ENCODE measurements at places on chromosomes 3 and 15. TPM values are rescaled to one million over a fixed set of nuclear protein-coding genes. Genes with fewer than 3 reads are reported as not detected.

- DNase-seq = peak; percentile 63
Observed at GRCh38 chr15:78810362-78811123, 721 bp downstream of the ADAMTS7 start.

GRCh38 chr15:25894371-25894902 is 31.3 kb upstream of the ATP10A start:
- DNase-seq = no peak

DNA sequence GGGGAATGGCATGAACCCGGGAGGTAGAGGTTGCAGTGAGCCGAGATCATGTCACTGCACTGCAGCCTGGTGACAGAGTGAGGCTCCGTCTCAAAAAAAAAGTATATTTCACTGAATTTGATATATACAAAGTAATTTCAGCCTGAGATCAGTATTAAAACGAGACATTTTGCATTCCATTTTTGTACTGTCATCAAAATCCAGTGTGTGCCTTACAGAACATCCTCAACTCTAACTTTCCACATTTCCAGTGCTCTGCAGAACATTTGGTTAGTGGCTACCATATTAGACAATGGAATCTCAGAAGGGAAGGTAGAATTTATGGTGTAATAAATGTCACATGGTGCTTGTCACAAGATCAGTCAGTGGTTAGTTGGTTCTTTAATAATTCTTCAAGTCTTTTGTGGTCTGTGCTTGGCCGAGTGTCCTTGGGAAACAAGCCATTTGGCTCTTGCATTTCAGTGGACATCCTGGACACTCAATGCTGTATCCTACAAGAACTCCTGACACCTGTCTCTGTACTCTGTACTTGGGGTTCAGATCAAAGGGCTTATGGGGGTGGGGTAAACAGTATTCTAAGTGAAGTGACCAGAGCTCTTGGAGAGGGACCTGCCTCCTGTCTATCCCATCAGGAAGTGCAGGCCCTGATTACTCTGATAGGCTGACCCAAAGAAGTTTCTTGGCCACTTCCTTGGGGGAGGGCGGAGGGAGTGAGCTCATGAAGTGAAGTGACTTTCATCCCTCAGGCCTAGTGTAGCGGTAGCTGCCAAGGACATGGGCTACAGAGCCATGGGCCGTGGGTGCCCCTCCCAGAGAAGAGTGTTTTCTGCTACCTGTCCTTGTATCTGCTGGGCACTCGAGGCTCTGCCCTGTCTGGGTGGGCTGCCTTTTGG is 3.7 kb downstream of the ACVR2B start:
- DNase-seq = peak; percentile 33

DNA sequence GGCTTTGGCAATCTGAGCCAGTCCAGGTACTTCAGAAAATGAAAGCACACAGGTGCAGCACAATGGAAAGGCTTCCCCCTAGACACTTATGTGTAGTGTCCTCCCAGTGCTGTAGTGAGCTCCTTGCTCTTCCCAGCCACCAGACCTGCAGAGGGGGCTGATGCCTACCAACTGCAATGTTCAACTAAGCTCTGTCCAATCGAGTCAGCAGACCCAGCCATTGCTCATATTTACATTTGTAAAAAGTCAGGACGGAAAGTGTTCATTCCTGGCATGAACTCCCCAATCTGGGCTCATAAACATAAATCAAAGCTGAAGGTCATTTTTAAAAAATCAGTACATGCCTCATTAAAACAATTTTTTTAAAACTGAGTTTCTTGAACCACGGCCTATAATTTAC is 73.0 kb downstream of the FOXP1 start:
- DNase-seq = no peak

DNA sequence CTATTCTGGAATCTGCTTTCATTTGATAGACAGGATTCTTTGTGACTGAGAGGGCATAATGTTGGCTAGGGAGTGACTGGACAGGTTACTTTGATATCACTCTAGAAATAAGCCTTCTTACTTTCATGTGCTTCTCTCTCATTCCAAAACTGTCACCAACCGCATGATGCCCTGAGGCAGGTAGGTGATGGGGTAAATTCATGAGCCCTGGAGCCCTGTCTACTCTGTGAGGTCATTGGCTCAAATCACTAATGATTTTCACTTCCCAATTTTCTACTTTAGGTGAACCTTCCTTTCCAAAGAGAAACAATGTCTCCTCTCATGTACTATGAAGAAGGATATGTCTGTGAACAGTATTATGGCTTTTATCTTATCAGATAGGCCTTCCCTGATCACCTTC is 596.7 kb downstream of the TUSC7 start:
- no peak for DNase-seq

DNA sequence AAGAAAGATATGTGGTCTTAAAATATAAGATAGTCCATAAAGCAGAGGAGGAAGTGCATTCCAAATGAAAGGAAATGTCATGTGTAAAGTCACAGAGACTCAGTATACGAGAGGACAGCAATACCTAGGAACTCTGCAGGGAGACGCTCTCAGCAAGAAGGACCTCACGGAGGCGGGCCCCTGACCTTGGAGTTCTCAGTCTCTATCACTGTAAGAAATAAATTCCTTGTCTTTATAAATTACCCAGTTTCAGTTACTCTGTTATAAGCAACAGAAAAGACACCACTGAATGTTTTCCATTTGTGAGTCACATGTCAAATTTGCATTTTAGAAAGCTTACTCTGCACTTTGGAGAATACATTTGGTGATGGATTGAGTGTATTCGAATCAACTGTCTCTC is 140.6 kb downstream of the GBE1 start:
- peak; percentile 29 for DNase-seq

DNA sequence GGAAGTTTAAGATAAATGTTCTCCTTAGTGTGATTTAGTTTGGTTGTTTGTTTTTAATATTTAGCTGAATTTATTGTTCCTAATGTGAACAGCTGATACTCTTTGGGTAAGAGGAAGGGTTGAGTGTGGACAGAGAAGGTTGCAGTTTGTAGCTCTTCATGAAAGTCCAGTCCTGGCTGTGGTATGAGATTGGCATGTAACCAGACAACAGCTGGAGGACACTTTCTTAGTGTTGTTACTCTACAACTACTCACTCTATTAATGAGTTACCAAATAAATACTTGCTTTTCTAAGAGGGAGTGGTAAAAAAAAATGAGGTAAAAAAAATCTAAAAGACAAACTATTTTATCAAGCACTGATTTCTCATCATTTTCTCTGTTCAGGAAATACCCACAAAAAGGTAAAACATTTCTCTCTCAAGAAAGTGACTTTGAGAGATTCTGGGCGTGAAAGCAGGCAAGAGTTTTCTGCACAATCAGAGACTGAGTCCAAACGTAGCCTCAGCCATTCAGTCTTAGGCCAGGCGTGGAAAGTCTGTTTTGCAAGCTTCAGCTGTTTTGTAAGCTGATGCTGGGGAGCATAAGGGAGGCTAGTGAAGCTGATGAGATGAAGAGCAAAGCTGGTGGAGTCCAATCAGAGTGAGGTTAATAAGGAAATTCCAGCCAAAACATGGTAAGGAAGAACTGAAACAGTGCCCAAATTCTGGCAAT is 138.5 kb upstream of the ARPP21 start:
- DNase-seq = no peak

- no peak for DNase-seq
Observed at GRCh38 chr3:100988080-100988479, 5.1 kb downstream of the ABI3BP start.

GRCh38 chr3:115792206-115792955 is 169.1 kb downstream of the GAP43 start:
- DNase-seq = no peak

- no peak for DNase-seq
Observed at GRCh38 chr3:85864896-85865295, 906.1 kb downstream of the CADM2 start.

- no peak for DNase-seq
Observed at GRCh38 chr3:30512576-30512975, 93.8 kb upstream of the TGFBR2 start.

The ZNF662 gene
- 1.5 TPM for total RNA-seq

GRCh38 chr3:136142592-136142991 is 53.5 kb downstream of the MSL2 start:
- DNase-seq = peak; percentile 72

GRCh38 chr15:82832601-82833361 is 23.4 kb downstream of the WHAMM start:
- no peak for DNase-seq

DNA sequence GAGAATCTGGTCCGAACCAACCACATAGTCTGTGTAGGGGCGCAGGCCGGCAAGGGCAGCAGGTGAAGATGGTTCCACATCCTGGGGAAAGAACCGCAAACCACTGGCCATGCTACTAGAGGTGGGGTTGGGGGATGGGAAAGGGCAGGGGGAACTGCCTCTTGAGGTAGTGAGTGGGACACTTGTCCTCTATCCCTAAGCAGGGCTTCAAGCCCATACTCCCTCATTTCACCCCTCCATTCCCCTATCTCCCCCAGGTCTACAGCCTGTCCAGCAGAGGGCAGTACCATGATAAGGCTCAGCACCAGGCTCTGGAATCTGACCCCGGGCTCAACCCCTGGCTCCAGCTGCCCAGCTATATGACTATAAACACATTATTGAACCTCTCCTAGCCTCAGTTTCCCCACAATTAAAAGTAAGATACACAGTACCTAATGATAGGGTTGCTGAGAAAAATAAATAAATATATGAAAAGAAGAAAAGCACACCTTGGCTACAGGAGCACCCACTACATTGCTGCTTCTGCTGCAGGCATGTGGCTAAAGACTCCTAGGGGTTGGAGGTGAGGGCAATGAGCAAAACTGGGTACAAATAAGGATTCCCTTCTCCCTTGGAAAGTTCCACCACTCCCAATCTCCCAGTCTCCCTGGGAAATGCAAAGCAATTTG is 6.3 kb downstream of the GORASP1 start:
- peak; percentile 77 for DNase-seq

- DNase-seq = no peak
Observed at GRCh38 chr3:58325525-58325992, 7.1 kb upstream of the PXK start.

GRCh38 chr3:183807881-183808280 is 17.5 kb downstream of the MAP6D1 start:
- DNase-seq = no peak

GRCh38 chr3:14452740-14453710 is 50.6 kb downstream of the SLC6A6 start:
- DNase-seq = no peak

The TMC3 gene
- not detected for total RNA-seq

DNA sequence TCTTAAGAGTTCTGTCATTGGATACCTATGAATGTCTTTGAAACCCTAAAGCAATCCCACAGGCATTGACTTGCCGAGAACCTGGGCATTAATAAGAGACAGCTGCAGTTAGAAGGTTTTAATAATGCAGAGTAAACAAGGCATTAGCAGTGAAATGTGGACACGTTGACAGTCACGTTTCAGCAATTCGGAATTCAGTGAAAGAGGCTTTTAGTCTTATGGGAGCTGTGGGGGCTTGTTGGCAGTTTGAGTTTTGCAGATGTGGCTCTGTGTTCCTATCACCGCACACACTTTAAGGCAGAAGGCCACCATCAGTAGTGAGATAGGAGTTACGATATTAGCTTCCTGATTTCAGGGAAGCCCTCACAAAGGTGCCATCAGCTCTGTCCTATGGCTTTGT is 145.2 kb upstream of the NUDT16 start:
- DNase-seq = no peak

GRCh38 chr15:76382987-76383728 is 46.6 kb downstream of the ISL2 start:
- no peak for DNase-seq

The C3orf85 gene
- total RNA-seq = not detected

The PTH1R gene
- 1.3 TPM for total RNA-seq

DNA sequence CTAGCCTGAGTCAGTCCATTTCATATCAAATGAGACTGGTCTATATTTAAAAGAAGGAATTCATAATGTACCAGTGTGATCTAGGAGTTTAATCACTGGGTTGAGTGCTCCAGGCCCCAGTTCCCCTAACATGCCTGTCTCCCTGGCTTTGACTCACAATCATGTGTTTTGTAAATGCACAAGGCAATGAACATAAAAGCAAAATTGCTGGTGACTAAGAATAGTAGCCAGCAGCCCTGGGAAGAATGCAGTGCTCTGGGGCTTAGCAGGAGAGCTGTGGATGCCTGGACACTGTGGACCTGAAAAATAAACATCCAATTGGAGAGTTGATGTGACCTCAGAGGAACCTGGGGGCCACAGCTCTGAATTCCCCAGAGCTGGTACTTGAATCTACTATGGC is 50.3 kb downstream of the SYNPR start:
- DNase-seq = no peak

The GREM1 gene
- 0.12 TPM for total RNA-seq

DNA sequence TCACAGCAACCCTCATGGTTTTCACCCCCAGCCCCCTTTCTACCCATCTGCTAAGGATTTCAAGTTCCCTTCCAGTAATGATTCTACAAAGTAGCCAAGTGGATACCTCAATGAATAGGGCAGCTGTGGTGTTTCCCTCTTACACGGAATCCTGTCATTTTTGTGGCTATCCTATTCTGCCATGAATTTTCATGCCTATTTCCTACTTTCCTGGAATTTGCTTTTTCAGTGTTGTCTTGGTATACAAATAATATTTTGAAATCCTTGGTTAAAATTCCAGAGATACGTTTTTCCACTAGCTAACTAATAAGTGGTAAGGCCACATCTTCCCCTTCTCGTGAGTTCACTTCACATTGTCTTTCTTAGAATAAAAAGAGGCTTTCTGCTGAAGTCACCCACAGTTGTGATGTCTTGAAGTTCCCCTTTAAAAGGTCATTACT is 7.5 kb downstream of the ADPRH start:
- no peak for DNase-seq

The RNF7 gene
- total RNA-seq = 173 TPM

DNA sequence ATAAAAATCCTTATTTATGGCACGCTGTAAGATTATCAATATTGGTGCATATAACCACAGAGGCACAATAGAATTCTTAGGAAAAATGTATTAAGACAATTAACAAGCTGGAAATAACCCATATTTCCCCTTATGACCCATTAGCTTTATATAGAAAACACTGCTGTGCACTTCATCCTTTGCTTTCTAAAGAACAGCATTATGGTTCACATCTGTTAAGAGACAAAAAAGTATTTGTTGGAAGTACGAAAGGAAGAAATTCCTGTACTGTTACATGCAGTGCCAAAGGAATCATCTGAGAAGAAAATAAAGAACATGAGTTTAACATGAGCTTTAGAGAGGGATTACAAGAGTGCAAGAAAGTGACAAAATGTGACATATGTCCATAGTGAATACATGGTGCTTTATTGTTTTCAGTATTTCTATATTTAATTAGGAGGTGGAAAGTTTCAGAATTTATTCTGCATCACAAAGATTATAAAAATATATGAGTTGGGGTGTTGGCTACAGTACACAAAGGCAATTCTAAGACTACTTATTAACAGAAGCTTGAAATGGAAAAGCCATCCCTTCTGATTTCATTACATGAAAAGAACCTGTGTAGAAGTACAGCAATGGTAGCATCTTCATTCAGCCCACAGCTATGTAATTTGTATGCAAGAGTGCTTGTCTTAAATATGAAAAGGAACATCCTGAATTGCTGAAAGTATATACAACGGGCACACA is 6.8 kb downstream of the UBE3A start:
- DNase-seq = no peak

DNA sequence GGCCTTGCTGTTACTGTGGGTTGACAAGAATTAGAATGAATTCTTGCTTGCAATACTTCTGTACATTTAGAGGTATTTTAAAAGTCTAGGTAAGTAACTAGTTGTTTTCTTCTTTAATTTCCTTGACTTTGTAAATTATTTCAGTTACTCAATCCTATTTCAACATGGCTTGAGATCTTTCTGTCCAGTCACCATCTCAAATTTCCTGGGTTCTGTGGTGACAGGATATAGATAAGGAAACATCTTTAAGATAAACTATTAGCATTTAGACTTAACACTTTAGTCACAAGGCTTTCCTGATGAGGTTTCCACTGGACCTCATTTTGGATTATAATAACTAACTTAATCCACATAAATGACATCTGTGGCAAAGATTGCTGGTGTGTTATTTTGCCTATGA is 195.9 kb upstream of the DPH6 start:
- no peak for DNase-seq

Data from GM23338 (cell line).